ENCODE measurements at places on chromosomes 7 and 10. TPM values are rescaled to one million over a fixed set of nuclear protein-coding genes. Genes with fewer than 3 reads are reported as not detected.
A peak's percentile ranks its signal among the peaks of the same experiment; 100 is the strongest.

Gene MGAM2
- 25.8 TPM for total RNA-seq

Gene FRMD4A
- 11.2 TPM for total RNA-seq

Gene SERPINE1
- 3.1 TPM for total RNA-seq

GRCh38 chr10:5951167-5951711 is 26.1 kb downstream of the IL15RA start:
- no peak for DNase-seq

DNA sequence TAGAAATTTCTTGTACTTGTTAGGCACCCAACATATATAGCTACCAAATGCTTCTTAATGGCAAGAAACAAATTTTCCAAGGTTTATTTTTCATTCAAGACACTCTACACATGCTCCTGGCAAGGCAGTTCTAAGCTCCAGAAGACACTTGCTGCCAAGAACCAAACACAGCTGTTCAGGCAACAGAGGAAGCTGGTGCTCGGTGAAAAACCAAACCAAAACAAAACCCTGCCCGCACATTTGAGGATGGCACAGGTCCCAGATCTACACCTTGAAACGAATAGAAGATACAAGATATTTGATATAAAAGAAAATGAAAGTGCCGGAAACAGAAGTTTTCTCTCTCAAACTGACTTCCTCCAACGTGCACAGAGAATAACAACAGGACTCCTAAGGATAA is 4.9 kb upstream of the DNTT start:
- DNase-seq = no peak

GRCh38 chr7:6416516-6417145 is 31.1 kb downstream of the DAGLB start:
- DNase-seq = no peak

DNA sequence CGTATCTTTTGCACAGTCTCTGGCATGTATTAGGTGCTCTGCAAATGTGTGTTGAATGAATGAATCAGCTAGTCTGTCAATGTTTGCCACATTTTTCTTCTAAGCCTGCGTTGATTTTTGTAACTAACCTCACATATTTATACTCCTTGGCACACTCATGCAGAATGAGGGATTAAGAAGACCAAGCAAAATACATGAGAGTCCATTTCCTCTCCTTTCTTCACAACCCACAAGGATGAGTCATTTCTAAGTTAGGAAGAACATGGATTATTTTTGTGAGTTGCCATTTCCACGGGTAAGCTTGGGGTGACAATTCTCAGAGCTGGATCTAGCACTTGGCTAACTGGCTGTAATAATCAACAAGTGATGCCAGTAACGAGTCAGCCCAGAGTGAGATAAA is 158.8 kb downstream of the TWIST1 start:
- DNase-seq = no peak

- DNase-seq = no peak
Measured at GRCh38 chr7:103879411-103879810, 110.0 kb downstream of the RELN start.

GRCh38 chr7:104486931-104487330 is 158.5 kb downstream of the LHFPL3 start:
- DNase-seq = no peak

DNA sequence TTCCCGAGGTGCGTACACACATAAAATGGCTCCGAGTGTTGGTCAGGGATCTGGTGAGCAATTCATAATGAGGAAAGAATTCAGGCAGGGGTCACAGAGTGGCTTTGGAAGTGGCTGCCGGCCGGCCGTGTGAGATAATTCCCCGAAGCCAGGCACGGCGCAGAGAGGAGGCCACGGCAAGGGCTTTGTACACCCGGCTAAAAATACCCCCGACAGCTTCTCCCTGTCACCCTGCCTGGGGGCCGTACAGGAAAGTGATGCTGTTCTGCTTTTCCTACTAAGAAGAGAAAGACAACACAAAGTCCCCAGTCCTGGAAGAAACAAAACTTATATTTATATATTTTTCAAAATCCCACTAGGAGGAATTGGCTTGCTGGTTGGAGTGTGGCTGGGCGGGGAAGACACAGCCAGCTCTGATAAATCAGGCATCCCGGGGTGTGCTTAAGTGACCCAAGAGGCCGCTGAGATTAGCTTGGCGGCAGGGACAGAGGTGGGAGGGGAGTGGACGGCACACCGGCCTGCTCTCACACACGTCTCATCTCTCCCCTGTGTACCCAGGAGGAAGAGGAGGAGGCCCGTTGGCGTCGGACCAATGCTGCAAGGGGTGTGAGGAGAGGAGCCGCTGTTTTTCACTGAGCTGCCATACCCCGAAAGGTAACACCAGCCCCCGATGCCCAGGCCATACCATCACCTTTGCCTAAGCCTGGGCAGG is 70.5 kb downstream of the ZMIZ1 start:
- DNase-seq = peak; percentile 34

GRCh38 chr7:80482950-80483349 is 28.9 kb downstream of the GNAT3 start:
- no peak for DNase-seq

- DNase-seq = no peak
Measured at GRCh38 chr10:59626523-59626869, 83.2 kb downstream of the SLC16A9 start.

GRCh38 chr10:22016046-22016705 is 12.6 kb upstream of the DNAJC1 start:
- DNase-seq = no peak
